NCI-H1105 treated with DMSO at 0.1 percent for 48 hours (cell line): ENCODE measurements at places on chromosomes 3 and 15.
A peak's percentile ranks its signal among the peaks of the same experiment; 100 is the strongest.

- DNase-seq: no peak
Measured at GRCh38 chr3:107032111-107032510, 345.1 kb upstream of the CCDC54 start.

DNA sequence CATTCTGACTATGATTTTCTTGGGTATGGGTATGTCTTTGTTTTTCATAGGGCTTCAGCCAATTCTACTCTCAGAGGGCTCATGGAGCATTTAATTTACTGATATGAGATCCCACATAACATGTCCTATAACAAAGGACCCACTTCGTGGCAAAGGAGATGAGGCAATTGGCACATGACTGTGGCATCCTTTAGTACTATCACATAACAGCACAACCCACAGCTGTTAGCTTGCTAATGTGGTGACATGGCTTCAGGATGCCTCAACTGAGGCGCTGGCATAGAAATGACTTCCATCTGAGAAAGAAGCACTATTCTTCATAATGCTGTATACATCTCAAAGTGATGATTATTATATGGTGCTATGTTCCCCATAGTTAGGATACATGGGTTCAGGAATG is 48.1 kb upstream of the RFX7 start:
- DNase-seq: no peak

GRCh38 chr3:155110022-155110421 is 29.9 kb downstream of the MME start:
- DNase-seq: no peak

GRCh38 chr15:78808550-78808949 is 2.7 kb downstream of the ADAMTS7 start:
- no peak for DNase-seq

- DNase-seq: no peak
Measured at GRCh38 chr15:57506422-57506821, 85.3 kb upstream of the MYZAP start.

- no peak for DNase-seq
Measured at GRCh38 chr3:13414040-13414729, 5.9 kb downstream of the NUP210 start.

DNA sequence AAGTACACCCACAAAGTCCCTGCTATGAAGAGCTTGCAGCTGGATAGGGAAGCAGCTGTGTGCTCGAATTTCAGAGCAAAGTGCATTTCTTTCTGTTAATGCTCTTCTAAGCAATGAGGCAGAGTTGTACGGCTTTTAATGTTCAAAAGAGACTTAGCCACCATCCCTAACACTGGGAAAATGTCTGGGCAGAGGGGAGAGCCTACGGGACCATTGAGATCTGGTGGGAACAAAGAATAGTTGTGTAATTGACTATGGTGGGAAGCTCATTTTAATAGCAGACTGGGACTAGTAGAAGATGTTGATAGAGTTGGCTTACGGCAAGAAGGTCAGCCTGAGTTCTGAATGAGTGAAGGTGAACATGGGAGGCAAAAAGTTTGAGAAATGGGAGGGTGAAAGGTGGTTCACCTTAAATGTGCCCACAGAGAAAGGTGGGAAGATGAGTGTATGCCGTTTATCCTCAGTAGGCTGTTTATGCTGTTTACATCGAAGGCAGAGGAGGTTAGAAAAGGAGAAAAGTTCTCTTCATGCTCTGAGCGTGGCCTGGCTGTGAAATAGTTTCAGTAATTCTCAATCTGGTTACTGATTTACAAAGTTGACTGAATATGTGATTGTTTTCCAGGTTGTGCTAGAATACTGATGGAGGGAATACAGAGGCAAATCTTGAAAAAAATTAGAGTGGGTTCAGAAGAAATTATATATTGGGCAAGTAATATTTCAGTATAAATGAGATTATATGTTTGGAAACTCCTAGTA is 22.9 kb upstream of the UTS2B start:
- DNase-seq: peak; percentile 29

- DNase-seq: peak; percentile 22
Measured at GRCh38 chr3:71201939-71202338, 381.6 kb downstream of the FOXP1 start.

DNA sequence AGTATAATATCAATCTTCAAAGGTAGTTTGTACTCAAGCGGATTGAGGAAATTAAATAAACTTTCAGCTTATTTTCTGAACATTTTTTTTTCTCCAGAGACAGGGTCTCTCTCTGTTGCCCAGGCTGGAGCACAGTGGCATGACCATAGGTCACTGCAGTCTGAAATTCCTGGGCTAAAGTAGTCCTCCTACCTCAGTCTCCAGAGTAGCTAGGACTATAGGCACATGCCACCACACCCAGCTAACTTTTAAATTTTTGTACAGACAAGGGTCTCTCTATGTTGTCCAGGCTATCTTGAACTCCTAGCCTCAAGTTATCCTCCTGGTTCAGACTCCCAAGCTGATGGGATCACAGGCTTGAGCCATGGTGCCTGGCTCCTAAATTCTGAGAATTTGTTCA is 97.1 kb downstream of the FAIM start:
- no peak for DNase-seq

DNA sequence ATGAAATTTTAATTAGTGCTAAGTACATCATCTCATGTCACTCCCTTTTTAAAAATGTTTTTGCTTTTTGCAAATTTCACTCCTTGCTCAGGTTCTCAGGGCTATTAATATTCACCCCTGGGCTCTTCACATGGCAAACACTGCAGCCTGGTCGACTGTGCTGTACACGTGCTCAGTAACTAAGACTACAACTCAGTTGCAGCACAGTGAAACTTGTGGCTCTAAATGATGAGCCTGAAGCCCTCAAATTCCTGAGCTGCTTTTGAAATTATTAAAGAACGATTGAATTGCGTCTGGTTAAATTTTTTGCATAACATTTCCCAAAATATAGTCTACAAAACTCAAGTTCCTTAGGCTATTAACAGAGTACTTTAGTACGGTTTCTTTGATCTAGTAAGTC is 159.3 kb upstream of the C2CD4B start:
- DNase-seq: no peak

DNA sequence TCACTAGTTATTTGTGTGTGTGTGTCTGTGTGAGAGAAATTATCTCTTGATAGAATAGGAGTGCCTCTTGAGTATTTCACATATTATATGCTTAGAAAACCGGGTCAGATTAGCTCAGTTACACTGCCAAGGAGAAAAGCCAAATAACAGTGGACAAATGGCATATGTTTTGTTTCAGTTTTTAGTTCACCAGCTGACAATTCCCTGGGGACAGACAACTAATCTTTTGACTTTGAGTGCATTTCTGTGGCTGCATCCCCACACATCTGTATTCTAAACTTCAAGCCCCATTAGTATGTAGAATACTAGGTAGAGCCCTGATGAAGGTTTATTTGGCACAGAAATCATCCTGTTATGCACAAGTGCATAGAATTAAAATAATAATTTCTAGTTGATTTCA is 227.7 kb upstream of the CNTN3 start:
- no peak for DNase-seq

GRCh38 chr15:96495386-96495785 is 164.9 kb downstream of the NR2F2 start:
- DNase-seq: no peak

DNA sequence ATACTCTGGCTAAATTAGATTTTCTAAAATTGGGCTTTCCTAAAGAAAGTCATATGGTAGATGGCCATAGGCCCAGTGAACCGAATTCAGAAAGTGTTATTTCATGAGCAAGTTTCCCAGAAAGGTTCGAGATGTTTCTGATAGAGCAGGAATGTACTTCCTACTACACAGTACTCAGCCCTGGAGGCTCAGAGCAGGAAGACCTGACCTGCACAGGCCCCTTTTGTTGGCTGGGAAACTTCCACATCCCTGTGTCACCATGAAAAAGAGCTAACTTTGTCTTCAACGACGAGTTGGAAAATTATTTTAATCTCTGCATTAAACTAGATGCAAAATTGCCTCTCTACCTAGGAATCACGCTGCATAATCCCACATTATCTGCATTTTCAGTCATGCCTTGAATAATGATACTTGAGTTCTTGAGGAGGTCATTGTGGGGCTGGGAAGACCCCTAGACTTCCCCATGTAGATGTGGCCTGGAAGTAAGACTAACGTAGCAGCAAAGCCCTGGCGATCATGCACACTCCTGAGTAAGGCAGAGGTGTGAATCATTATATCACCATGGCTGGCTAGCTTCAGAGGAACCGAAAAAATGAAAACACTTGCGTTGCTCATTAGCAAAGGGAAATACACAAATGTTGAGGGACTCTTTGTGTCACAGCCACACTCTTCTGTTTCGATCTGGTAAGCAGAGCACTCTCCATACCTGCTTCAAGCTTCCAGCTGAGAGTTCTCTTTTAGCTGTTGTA is 47.1 kb downstream of the CMTM7 start:
- DNase-seq: no peak

DNA sequence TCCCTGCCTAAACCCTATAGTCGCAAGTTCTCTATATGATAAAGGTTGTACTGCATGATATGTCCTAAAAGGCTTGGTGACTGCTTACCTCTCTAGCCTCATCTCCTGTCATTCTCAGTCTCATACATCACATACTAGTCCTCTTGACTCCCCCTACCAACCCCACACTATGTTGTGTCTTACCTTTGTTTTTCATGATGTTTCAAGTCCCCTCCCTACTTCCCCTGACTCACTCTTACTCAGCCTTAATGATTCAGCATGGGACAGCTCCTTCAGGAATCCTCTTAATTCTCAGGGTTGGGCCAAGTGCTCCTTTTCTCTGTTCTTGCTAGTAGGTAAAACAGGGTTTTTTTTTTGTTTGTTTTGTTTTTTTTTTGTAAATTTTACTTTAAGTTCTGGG is 49.6 kb downstream of the SLMAP start:
- no peak for DNase-seq

GRCh38 chr15:68667800-68668625 is 89.2 kb downstream of the CORO2B start:
- peak; percentile 19 for DNase-seq

- DNase-seq: no peak
Measured at GRCh38 chr3:187066228-187066995, 72.9 kb downstream of the RPL39L start.

GRCh38 chr3:127629467-127630403 is 750 bp downstream of the PODXL2 start:
- no peak for DNase-seq

DNA sequence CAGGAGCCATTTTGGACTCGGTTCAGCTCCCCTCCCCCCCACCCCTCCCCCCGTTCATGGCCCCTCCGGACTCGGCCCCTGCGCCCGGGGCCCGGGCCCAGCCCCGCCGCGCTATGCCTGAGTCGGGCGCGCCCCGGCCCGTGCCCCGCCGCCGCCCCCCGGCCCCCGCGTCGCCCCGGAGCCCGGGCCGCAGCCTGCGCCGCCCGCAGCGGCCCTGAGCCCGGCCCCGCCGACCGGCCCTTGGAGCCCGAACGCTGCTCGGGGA is 155 bp downstream of the ACVR2B start:
- no peak for DNase-seq

DNA sequence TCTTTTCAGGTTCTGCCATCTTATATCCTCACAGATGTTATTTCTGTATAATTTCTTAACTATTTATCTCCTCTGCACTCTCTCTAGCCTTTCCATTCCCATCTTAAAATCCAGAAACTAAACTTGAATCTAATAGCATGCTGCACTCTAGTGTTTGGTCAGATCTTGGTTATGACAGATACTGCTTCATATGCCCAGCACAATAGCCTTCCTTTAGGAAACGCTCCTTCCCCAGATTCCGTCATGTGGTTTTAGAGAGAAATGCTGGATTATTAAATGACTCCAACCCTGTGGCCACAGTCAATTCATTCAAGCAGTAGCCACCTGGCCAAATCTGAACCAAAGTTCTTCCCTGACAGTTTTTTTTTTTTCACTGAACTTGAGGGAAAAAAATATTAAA is 19.4 kb downstream of the RASGRP1 start:
- no peak for DNase-seq

GRCh38 chr15:50256188-50257041 is 9.1 kb downstream of the HDC start:
- no peak for DNase-seq

DNA sequence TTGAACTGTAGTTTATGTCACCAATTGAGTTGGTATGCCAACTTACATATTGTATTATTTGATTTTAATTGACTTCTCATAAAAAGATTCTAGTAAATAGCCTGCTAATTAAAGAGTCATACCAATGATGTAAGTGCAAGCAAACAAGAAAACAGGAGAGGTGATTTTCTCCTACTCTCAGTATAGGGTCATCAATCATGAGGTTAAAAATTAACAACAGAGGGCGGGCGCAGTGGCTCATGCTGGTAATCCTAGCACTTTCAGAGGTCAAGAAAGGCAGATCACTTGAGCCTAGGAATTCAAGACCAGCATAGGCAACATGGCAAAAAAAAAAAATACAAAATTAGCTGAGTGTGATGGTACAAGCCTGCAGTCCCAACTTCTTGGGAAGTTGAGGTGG is 108.7 kb downstream of the MYO9A start:
- no peak for DNase-seq

DNA sequence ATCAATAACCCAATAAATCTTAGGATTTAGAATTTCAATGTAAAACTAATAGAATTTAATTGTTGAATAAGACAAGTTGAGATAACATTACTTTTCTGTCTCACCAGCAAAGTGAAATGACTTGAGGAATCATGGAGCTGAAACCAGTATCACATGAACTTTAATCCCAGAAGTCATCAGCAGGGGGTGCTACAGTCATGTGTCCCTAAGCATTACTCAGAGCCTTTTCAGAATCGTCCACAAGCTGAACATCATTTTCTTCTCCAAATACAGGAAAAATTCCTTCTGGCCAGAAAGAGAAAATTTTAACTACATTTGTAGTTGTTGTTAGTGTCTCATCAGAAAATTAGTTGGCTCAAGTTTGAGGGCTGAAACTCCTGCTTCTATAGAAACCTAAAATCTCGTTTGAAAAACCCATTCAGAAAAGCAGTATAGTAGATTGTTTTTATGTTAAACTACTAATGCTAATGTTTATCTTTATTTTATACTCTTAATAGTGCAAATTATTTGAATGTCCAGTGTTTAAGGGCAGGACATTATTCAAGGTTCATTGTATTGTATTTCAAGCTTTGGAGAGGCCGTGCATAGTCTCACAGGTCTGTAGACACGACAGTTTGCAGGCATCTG is 384.1 kb downstream of the PLOD2 start:
- DNase-seq: peak; percentile 31

DNA sequence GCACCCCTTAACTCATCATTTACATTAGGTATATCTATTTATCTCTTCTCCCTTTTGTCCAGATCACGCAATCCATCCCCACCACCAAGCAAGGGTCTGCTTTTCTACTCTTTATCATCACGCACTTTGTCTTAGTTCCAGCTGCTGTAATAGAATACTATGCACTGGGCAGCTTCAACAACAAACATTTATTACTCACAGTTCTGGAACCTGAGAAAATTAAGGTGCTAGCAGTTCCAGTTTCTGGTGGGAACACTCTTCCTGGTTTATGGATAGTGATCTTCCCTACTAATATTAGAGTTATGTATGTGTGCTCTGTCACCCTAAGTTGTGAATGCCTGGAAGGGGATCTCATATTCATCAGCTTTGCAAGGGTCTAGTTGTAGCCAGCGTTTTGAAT is 687.0 kb downstream of the NTRK3 start:
- no peak for DNase-seq

GRCh38 chr15:77974098-77974414 is 103.5 kb downstream of the TBC1D2B start:
- no peak for DNase-seq
